ENCODE measurements at places on chromosomes 2 and 18. TPM values are rescaled to one million over a fixed set of nuclear protein-coding genes. Genes with fewer than 3 reads are reported as not detected.
A peak's percentile ranks its signal among the peaks of the same experiment; 100 is the strongest.

Gene TNFRSF11A
- 10.5 TPM for total RNA-seq

- no peaks in the 10 kb centered on the region for H3K27me3 ChIP-seq
- H3K27ac ChIP-seq: no peak overlapping the region
- H3K36me3 ChIP-seq: no peaks in the 10 kb centered on the region
These were observed 44.9 kb upstream of the UGP2 start for GRCh38 chr2:63796796-63797195.

DNA sequence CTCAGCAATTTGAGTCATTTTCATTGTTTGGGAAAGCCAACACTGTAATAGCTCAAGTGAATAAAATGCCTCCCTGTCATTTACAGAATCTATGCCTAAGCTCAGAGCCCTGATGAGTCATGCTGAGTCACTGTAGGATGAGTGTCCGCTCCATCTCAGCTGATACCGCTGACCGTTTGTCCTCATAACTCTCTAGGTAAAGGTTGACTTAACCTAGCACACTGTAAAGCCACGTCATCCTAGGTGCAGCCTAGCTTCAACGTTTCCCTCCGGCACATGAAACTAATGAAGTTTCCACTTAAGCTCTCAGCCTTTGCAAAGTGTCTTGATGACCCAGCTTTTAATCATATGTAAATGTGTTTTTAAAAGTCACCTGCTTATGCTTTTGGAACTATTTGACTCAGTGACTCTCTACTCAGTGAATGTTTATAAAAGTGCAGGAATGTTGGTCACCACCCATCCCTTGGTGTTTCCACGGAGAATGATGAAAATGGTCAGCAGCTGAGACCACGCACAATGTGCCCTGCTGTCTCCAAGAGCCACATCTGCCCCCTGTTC, 154.0 kb downstream of the PMAIP1 start:
- no peaks in the 10 kb centered on the region for H3K36me3 ChIP-seq
- no peaks in the 10 kb centered on the region for H3K4me1 ChIP-seq
- no peak for DNase-seq
- no peak overlapping the region for H3K4me3 ChIP-seq
- H3K27ac ChIP-seq: no peak overlapping the region
- H3K27me3 ChIP-seq: no peaks in the 10 kb centered on the region

DNA sequence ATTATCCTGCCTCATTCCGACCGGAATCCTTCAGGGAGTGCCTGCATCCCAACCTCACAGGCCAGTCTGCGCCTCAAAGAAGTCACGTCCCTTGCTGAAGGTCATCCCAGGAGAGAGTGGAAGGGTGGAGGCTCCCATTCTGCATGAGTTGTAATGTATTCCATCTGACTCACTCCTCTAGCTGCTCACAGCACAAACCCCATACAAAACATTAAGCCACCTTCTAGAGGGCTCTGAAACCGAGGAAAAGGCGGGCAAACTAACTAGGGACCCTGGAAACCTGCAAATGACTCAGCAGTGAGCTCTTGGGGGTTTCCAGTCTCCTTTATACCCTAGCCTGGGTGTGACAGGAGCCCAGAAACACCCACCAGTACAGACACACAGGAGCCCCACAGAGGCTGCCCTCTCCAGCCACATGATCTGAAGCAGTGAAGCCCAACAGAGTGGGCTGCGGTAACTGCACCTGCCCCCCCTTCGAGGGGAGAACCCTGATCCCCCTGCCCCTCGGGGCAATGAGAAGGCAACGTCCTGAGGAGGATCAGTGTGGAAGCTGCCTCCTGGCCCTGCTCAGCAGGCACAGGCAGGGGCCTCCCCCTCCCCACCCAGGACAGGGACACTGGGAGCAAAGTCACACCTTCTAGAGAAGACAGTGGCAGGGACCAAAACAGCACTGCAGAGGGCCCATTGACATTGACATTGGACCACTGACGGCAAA, 69.3 kb upstream of the SNTG2 start:
- H3K36me3 ChIP-seq: no peaks in the 10 kb centered on the region
- peaks cover 13% of the 10 kb centered on the region for H3K27me3 ChIP-seq
- H3K4me1 ChIP-seq: no peaks in the 10 kb centered on the region
- no peak for DNase-seq
- H3K27ac ChIP-seq: no peak overlapping the region
- no peak overlapping the region for H3K4me3 ChIP-seq

Gene GAL3ST2
- total RNA-seq: not detected

DNA sequence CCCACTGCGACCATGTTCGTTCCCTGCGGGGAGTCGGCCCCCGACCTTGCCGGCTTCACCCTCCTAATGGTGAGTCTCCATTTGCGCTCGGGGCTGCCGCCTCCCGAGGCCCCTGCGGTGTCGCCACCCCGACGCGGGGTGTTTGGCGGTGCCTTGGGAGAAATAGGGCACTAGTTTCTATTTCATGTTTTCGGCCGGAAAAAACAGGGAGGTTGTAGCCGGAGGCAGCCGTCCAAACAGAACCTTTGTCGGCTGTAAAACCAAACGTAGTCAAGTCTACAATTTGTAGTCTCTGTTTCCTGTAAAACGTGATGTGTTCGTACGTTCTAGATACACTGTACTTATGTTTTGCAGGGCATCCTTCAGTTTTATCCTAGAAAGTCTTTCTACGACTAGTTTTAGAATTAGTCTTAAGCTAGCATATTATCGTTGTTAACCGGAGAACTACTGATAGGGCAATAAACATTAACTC, 290 bp downstream of the PSMG2 start:
- peak overlapping the region; percentile 92 for H3K27ac ChIP-seq
- no peaks in the 10 kb centered on the region for H3K36me3 ChIP-seq
- no peaks in the 10 kb centered on the region for H3K27me3 ChIP-seq
- peaks cover 40% of the 10 kb centered on the region for H3K4me1 ChIP-seq

- H3K36me3 ChIP-seq: no peaks in the 10 kb centered on the region
- H3K4me1 ChIP-seq: no peaks in the 10 kb centered on the region
- no peak for DNase-seq
- no peaks in the 10 kb centered on the region for H3K27me3 ChIP-seq
These were observed 82.8 kb downstream of the EPB41L3 start for GRCh38 chr18:5461041-5461440.

DNA sequence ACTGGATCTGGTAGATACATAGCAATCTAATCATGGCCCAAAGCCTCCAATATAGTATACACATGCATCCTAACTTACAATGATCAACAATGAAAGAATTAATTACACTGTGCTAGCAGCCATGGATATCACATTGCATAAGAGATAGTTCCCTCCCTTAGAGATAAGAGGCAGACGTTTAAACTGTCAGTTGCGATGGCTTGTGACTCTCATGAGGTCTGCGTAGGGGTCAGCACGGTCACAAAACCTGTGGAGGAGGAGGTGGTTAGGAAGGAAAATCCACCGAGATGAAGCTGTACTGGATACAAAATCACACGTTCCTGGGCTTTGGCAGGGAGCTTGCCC, 800 bp upstream of the RALB start:
- H3K27ac ChIP-seq: peak overlapping the region; percentile 95
- H3K27me3 ChIP-seq: no peaks in the 10 kb centered on the region
- DNase-seq: no peak
- H3K36me3 ChIP-seq: no peaks in the 10 kb centered on the region
- H3K4me1 ChIP-seq: peaks cover 7% of the 10 kb centered on the region

GRCh38 chr2:233976087-233976486, 58.9 kb downstream of the TRPM8 start:
- H3K27me3 ChIP-seq: no peaks in the 10 kb centered on the region
- DNase-seq: no peak
- H3K36me3 ChIP-seq: no peaks in the 10 kb centered on the region
- no peak overlapping the region for H3K4me3 ChIP-seq
- peaks cover 11% of the 10 kb centered on the region for H3K4me1 ChIP-seq
- no peak overlapping the region for H3K27ac ChIP-seq

GRCh38 chr2:217107480-217107879, 247.6 kb upstream of the TNP1 start:
- H3K36me3 ChIP-seq: no peaks in the 10 kb centered on the region
- no peak overlapping the region for H3K4me3 ChIP-seq
- no peaks in the 10 kb centered on the region for H3K4me1 ChIP-seq
- no peak for DNase-seq
- H3K27me3 ChIP-seq: no peaks in the 10 kb centered on the region

Gene PHOSPHO2
- total RNA-seq: 8.0 TPM

Gene SLC4A3
- total RNA-seq: 3.6 TPM

- peaks cover 3% of the 10 kb centered on the region for H3K4me1 ChIP-seq
- H3K27ac ChIP-seq: no peak overlapping the region
- no peak for DNase-seq
- no peak overlapping the region for H3K4me3 ChIP-seq
- H3K27me3 ChIP-seq: no peaks in the 10 kb centered on the region
These were observed 532 bp downstream of the MYOM1 start for GRCh38 chr18:3219241-3219630.

DNA sequence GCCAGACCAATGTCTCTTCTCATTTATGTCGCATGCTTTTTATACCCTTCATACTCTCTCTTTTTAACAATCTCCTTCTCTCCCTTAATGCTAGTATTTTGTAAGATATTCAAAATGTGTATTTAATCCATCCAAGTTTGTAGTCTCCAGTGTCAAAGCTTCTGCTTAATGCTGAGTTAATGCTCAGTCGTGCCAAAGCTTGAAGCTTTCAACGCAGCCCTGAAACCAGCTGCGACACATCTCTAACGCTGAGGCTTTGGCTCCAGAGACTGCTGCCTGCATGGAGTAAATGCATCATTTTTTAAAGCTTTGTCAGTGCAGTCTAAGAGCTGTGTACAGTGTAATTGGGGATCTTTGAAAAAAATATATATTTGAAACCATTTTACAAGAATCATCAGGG, 2108.8 kb upstream of the PIK3C3 start:
- no peak overlapping the region for H3K4me3 ChIP-seq
- no peaks in the 10 kb centered on the region for H3K36me3 ChIP-seq
- no peak overlapping the region for H3K27ac ChIP-seq
- no peak for DNase-seq

DNA sequence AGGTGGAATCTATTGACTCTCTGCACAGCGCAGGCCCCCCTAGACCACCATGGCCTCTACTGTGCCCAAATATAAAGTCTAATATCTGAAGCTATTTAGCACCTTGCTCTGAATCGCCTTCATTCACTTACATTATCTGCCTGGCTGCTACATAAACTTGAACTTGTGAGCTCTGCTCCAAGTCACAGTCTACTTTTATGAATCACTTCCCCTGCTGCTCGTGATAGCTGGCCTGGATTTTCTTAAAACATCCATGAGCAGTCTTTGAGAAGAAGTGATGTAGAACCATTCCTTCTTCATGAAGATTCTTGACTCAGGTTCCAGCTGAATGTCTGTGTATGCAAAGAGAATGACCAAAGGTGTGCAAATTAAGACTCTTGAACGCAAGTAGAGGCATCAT, 359.5 kb downstream of the RND3 start:
- no peaks in the 10 kb centered on the region for H3K4me1 ChIP-seq
- no peak overlapping the region for H3K27ac ChIP-seq
- H3K27me3 ChIP-seq: no peaks in the 10 kb centered on the region
- no peaks in the 10 kb centered on the region for H3K36me3 ChIP-seq

DNA sequence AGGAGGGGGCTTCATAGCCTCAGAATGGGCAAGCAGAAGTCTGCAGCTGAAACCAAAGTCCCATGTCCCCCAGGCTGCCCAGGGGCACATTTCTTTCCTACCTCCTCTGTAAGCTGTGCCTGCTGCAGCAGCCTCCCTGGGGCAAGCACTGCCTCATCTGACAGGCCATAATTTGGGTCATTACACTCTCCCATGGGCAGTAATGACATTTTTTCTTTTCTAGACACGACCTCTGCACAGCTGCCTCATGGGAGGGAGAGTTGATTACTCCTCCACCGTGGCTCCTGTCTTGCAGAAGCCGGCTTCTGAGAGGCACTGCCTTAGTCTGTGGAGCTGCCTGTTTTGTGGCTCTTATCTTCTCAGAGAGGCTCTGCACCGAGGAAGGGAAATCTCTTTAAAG, 268.9 kb downstream of the TDRD15 start:
- no peaks in the 10 kb centered on the region for H3K4me1 ChIP-seq
- H3K36me3 ChIP-seq: no peaks in the 10 kb centered on the region
- DNase-seq: no peak
- H3K27ac ChIP-seq: no peak overlapping the region
- no peaks in the 10 kb centered on the region for H3K27me3 ChIP-seq

- H3K4me3 ChIP-seq: no peak overlapping the region
- no peaks in the 10 kb centered on the region for H3K27me3 ChIP-seq
- no peak for DNase-seq
These were observed 273.7 kb upstream of the KYNU start for GRCh38 chr2:142603759-142604158.

DNA sequence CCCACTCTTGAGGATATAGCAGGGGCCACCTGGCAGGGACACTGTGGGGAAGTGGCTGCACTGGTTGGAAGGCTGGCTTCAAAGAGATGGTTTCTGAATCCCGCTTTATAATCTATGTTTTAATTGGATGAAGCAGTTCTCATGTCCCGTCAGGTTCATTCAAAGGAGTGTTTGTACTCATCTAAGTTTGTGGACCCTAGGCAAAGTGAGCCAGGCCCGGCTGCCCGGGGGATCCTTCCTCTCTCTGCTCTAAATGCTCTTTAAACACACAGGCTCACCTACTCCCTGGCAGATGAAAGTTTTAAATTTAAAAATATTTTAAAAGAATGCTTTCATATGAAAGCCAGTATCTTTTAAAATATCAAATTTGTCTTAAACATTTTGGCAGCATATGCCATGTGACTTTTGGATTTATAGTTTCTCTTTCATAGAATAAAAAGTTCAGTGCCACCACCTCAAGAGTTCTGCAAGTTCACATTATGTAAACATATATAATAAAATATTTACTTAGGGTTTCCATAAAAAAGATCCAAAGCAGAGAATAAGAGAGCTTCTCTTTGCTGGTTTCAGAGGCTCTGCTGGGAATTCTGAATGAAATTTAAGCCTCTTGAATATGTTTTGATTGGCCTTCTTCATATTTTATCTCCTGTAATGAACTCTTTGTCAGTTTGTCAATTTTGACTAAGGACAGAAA, 143.5 kb upstream of the ALPP start:
- DNase-seq: no peak
- no peaks in the 10 kb centered on the region for H3K27me3 ChIP-seq
- no peaks in the 10 kb centered on the region for H3K4me1 ChIP-seq
- no peak overlapping the region for H3K27ac ChIP-seq
- H3K36me3 ChIP-seq: no peaks in the 10 kb centered on the region

Gene CCDC195
- total RNA-seq: not detected

GRCh38 chr18:27750014-27750413, 426.9 kb downstream of the CDH2 start:
- H3K4me3 ChIP-seq: no peak overlapping the region
- H3K36me3 ChIP-seq: no peaks in the 10 kb centered on the region
- H3K4me1 ChIP-seq: no peaks in the 10 kb centered on the region
- no peak overlapping the region for H3K27ac ChIP-seq
- no peaks in the 10 kb centered on the region for H3K27me3 ChIP-seq

Gene PSMA8
- total RNA-seq: not detected

Gene STAT4
- total RNA-seq: 2.3 TPM

GRCh38 chr2:43192744-43193651, 33.4 kb downstream of the ZFP36L2 start:
- H3K4me1 ChIP-seq: peaks cover 17% of the 10 kb centered on the region
- DNase-seq: no peak

- peaks cover 21% of the 10 kb centered on the region for H3K4me1 ChIP-seq
- H3K4me3 ChIP-seq: peak overlapping the region; percentile 87
- H3K27me3 ChIP-seq: no peaks in the 10 kb centered on the region
- peaks cover 56% of the 10 kb centered on the region for H3K36me3 ChIP-seq
- DNase-seq: no peak
These were observed 494 bp downstream of the ANKZF1 start for GRCh38 chr2:219230059-219230540.
